ENCODE measurements at places on chromosomes 3 and 15.
A peak's percentile ranks its signal among the peaks of the same experiment; 100 is the strongest.

DNA sequence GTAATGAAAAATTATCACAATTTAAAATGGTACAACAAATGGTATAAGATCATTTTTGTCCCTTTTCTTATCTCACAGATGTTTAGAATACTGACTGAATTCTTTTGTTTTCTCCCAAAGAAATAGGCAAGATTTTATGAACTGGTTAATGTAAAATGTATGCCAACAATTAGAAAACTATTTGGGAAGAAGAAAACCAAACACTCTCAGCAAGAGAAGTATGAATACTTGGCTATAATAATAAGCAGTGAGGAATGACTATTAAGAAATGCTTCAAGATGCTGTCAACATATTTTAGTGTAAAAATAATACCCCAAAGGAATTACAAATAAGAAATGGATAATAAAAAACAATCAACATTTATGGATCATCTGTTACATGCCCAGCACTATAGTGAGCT lies 18.5 kb downstream of the SHQ1 start:
- DNase-seq, result no peak

GRCh38 chr3:37052860-37053259 lies 59.5 kb downstream of the MLH1 start:
- no peak for DNase-seq

DNA sequence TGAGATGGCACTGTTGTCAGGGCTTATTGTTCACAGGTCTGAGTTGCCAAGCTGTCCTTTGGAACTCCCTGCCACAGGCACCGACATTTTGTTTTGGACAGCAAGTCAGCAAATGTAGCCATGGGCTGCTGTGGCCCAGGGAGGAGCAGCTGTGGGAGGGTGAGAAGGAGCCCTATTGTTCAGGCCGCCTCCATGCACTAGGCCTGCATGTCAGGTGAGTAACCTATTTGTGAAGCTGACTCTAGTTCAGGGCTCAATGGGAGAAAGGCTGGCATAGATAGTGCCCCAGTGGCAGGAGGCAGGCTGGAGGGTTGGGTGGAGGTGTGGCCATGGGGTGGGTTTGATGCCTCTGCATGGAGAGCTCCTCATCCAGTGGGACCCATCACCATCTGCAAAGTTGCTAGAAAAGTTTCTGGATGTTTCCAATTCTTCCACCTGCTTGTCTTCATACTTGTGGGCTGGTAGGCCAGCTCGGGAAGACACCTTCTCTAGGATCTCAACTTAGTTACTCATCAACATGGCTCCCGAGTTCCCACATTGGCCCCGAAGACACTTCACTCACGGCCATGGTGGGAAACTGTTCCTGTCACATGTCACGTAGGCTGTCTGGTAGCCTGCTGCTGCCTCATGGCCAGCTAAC lies 19.5 kb downstream of the AMOTL2 start:
- DNase-seq, result no peak

DNA sequence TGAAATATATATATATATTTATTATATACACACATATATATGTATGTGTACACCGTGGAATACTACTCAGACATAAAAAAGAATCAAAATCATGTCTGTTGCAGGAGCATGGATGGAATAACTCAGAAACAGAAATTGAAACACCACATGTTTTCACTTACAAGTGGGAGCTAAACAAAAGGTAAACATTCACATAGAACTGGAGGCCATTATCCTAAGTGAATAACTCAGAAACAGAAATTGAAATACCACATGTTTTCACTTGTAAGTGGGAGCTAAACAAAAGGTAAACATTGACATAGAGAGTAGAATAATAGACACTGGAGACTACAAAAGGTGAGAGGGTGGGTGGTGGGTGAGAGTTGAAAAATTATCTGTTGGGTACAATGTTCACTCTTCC lies 171.5 kb upstream of the GOLIM4 start:
- no peak for DNase-seq

- no peak for DNase-seq
Observed at GRCh38 chr15:79218588-79219200, 63.8 kb upstream of the ANKRD34C start.

DNA sequence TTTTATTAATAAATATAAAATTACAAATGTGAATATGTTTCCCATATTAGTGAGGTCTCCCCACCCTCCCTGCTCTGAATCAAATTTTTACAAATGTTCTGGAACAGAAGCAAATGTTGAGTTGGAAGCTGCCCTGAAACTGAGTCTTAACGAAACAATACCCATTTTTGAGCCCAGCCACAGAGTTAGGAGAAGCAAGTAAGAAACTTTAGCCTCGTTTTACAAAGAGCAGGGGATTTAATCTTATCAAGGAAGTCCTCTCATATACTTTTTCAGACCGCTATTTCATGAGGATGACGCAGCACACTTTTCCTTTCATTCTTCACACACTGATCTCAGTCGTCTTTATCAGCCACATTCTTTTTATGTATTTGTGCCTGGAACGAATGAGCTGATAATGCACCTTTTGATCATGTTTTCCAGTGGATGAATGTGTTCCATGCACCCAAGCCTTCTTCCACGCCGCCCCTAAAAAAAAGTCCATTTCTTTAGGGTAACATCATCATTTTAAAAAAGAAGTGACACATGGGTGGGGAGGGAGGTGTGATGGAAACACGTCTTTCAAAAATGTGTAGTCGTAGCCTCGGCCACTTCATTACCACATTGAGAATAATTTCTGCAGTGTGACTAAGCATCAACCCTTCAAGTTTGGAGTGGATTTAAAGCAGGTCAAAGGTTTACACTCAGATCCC lies 48.1 kb downstream of the SETMAR start:
- DNase-seq, result no peak

GRCh38 chr3:55724821-55725220 lies 237.7 kb upstream of the WNT5A start:
- DNase-seq, result no peak

GRCh38 chr3:151639418-151639740 lies 94.3 kb upstream of the AADACL2 start:
- no peak for DNase-seq

- no peak for DNase-seq
Observed at GRCh38 chr3:24254649-24255048, 240.0 kb downstream of the THRB start.

GRCh38 chr15:41871175-41871905 lies 22.5 kb downstream of the SPTBN5 start:
- no peak for DNase-seq

GRCh38 chr3:64815789-64816188 lies 128.0 kb upstream of the ADAMTS9 start:
- DNase-seq, result no peak

DNA sequence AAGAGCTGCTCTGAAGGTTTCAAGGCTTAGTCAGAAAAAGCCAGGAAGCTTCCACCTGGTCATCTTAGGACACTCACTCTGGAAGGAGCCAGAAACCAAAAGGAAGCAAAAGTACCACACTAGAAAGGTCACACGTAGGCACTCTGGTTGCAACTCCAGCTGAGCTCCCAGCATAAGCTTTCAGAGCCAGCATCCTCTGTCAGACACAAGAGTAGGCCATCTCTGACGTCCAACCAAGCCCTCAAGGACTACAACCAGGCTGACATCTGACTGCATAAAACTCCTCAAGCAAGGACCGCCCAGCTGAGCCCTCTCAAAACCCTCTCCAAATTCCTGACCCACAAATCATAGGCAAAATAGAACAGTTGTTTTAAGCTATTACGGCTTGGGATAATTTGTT lies 12.8 kb downstream of the SH3BP5 start:
- no peak for DNase-seq

GRCh38 chr3:169610888-169611291 lies 52.6 kb downstream of the MECOM start:
- DNase-seq, result no peak

GRCh38 chr3:189027626-189028155 lies 144.1 kb upstream of the TPRG1 start:
- DNase-seq, result no peak

DNA sequence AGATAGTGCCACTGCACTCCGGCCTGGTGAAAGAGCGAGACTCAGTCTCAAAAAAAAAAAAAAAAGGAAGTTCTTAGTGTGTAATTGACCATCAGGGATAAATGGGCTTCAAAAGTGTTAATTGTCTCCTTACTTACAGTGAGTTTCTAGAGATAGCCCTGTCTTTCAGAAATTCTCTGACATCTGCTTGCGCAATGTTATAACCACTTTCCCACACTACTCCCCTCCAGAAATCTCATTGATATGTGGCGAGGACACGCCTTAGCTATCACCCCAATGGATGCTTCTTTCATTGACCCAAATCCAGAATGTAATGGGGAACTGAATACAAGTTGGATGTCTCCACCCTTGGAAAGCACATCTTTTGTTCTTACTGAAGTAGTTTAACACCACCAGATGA lies 70.9 kb downstream of the GMPS start:
- DNase-seq, result no peak

- DNase-seq, result no peak
Observed at GRCh38 chr3:122235147-122235546, 51.7 kb downstream of the CASR start.

DNA sequence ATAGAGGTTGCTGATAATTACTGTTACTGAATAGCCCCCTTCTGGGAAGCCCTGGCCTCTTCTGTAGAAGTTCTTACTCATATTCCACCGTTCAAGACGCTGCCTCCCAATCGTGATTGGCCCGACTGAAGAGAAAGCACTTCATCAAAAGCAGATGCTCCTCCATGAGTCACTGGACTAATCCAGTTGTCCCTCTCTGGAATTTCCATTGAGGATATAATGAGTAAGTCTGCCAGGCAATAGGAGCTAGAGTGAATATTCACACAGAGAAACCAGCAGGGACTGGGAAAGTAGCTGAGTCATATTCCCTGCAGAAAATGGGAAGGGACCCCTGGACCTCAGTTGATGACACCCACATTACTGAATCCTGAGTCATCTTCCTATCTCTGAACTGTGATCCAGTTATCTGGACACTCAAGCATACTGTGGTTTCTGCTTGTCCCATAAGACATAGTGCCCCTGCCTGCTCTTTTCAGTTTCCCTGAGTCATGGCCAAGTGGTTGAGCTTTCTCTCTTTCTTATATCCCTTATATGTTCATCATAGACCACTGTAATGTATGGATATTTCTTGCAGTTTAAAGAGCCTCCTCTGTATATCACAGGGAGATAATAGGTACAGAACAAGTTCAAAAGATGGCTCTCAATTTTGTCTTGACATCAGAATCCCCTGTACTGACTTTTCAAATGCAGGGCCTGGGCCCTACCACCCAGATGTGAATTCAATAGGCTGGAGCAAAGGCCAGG lies 151.2 kb upstream of the CDIN1 start:
- no peak for DNase-seq

DNA sequence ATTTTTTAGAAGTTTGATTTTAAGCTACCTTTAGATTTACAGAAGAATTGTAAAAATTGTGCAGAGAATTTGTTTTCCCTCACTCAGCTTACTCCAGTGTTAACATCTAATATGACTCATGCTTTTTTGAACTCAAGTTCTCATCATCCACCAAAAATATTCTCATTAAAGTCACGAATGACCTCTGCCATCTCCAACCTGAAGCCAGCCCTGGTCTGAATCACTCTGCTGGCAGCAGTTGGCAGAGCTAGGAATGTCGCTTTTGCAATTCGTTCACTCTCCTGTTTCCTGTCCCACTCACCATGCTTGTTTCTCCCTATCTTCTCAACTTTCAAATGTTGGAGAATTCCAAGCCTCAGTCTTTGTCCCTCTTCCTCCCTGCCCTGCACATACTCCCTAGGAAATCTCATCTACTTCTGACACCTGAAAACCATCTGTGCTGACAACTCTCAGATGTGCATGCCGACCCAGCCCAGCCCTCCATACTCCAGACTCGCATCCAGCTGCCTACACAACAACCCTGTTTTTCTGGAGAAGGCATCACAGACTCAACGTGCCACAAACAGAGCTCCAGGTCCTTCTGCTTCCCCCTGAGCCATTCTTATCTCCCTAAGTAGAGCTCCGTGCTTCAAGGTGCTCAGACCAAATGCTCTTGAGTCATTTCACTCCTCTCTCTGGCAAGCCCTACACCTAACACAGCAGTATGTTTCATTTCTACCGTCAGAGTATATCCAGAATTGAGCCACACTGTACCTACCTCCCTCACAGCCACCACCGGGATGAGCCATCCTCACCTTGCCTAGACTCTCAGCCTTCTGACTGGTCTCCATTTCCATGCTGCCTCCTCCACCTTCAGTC lies 24.9 kb downstream of the PRR23E start:
- no peak for DNase-seq

DNA sequence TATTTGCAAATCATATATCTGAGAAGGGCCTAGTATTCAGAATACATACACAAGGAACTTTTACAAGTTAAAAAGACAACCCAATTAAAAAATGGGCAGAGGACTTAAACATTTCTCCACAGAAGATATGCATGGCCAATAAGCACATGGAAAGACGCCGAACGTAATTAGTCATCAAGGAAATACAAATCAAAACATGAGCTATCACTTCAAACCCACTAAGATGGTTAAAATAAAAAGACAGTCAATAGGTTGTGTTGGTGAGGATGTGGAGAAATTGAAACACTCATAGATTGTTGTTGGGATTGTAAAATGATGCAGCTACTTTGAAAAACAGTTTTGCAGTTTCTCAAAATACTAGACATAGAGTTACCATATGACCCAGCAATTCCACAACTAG lies 61.2 kb upstream of the NEO1 start:
- DNase-seq, result no peak

DNA sequence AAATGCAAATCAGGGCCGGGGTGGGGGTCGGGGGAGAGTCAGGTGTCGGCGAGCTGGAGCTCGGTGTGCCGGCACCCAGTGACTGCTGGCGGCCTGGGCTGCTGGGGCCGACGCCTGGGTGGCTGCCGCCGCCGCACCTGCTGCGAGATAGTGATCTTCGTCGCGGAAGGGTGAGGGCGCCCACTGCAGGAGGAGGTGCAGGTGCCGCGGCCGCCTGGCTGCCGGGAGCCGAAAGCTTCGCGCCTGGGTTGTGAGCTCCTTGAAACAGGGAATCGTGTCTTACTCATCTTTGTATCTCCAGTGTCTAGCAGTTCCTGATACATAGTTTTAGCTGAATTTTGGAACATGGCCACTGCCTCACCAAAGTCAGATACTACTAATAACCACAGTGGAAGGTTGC lies 64.0 kb upstream of the CPOX start:
- DNase-seq, result no peak

DNA sequence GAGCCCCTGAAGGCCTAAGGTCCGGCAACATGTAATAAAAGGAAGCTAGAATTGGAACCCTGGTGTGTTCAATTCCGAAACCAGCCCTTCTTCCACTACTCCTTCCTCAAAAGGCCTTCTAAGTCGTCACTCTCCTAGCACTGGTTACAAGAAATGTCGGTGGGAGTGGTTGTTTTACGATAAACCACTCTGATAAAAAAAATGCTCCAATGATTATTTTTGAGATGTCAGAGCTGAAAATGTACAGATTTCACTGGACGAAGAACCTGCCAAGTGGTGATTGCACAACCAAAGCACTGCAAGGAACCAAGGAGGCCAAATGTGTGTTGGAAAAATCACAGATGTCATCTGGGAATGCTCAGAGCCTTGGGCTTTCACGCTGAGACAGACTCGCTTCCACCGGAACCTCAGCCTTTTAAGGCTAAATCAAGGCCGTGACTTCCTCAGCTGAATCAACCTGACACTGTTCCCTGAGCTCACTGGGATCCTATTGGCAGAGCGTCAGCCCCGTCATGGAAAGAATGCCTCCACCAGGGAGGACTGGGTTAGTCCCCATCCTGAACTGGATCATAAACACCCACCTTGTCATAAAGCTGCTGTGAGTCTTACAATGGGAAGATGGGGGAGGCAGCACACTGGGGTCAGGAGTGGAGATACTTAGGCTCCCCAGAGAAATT lies 108.1 kb upstream of the THBS1 start:
- peak; percentile 41 for DNase-seq

GRCh38 chr3:51198477-51198876 lies 186.6 kb upstream of the MANF start:
- DNase-seq, result no peak

- DNase-seq, result no peak
Observed at GRCh38 chr3:146585156-146585555, 20.0 kb downstream of the PLSCR5 start.

GRCh38 chr3:150035301-150035779 lies 64.6 kb upstream of the PFN2 start:
- no peak for DNase-seq
